ENCODE measurements at places on chromosomes 5 and 9.

GRCh38 chr5:175285261-175285660, 158.7 kb downstream of the DRD1 start:
- peak; percentile 17 for DNase-seq

- peak; percentile 35 for DNase-seq
These were observed 425.3 kb downstream of the CSNK1G3 start for GRCh38 chr5:123937230-123937629.

- DNase-seq, result no peak
These were observed 46.3 kb upstream of the FOXE1 start for GRCh38 chr9:97806721-97807120.

DNA sequence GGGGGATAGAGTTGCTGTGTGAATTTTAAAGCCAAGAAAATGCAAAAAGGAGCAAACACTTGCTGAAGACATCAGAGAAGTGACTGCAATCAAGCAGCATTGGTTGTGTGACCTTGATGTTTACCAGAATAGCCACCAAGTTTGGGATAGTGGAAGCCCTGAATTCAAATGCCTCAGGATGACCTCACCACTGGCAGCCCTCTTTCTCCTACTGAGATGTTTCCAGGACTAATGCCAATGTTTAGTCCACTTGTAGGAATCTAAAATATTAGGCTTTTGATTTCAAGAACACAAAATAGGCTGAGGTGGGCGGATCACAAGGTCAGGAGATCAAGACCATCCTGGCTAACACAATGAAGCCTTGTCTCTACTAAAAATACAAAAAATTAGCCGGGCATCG, 112.2 kb upstream of the NUDT12 start:
- peak; percentile 23 for DNase-seq

- no peak for DNase-seq
These were observed 211.2 kb downstream of the DAB2IP start for GRCh38 chr9:121862371-121863332.

- DNase-seq, result no peak
These were observed 478.5 kb upstream of the DMAC1 start for GRCh38 chr9:8278048-8278447.

- peak; percentile 14 for DNase-seq
These were observed 100.9 kb downstream of the GABBR2 start for GRCh38 chr9:98607787-98608186.

DNA sequence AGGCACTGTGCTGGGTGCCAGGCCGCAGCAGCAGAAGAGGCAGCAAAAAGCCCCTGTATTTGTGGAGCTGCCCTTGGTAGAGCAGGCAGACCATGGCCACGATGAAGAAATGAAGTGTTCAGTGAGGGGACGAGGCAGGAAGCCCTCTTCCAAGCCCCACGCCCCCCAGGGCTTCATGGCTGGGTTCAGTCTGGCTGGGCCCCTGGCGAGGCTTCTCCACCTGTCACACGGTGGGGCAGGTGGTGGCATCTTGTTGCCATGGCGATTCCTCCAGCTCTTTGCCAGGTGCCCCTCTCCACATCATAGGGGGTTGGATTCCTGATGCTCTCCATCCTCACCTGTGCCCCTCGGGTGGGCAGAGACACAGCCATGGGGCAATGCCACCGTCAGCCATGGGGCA, 21.5 kb downstream of the ADGRD2 start:
- no peak for DNase-seq

- no peak for DNase-seq
These were observed 10.8 kb downstream of the KCNT1 start for GRCh38 chr9:135712613-135713295.

Data from GM04504 (cell line).